Vagina (tissue), 2 donors: ENCODE measurements at places on chromosomes 1 and 21. TPM values are rescaled to one million over a fixed set of nuclear protein-coding genes. Genes with fewer than 3 reads are reported as not detected.

DYNLT5 gene
- total RNA-seq, result 0.98 TPM

KLHDC9 gene
- 9.3 TPM for total RNA-seq

SFN gene
- 406 TPM for total RNA-seq

GRCh38 chr1:170520601-170521000 lies 11.4 kb upstream of the GORAB start:
- no peak for DNase-seq
- H3K4me1 ChIP-seq, result peaks cover 7% of the 10 kb centered on the region
- no peak overlapping the region for H3K4me3 ChIP-seq
- no peaks in the 10 kb centered on the region for H3K36me3 ChIP-seq
- no peak overlapping the region for H3K27ac ChIP-seq

DNA sequence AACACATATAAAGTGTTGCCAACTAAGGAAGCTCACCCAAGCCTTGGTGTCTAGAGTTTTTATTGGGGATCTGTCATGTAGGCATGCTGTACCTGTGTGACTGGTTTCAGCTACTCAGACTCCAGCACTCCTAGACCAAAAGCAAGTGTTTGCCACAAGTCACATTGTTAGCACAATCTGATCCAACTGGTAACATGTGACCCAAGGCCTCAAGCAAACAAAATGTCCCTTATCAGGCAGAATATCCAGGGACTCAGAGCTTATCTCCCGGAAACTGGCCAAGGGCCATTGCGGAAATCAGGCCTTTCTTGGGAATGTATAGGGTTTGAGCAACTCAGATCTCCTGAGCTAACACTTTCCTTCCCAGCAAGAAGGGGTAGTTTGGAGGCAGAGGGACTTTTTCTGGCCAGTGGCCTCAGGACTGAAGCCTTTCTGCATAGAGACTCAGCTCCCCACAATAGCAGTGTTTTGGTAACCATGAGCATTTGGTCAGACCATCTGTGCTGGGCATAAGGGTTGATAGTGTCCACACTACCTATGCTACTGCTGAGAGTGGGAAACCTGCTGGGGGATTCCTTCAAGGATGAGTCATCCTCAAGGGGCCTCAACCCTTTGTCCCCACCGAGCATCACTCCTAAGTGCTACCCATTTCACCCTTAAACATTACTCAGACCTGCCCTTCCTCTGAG lies 29.6 kb downstream of the NHLH2 start:
- no peak for DNase-seq
- no peaks in the 10 kb centered on the region for H3K36me3 ChIP-seq
- no peak overlapping the region for H3K4me3 ChIP-seq
- H3K27ac ChIP-seq, result no peak overlapping the region
- H3K4me1 ChIP-seq, result peaks cover 30% of the 10 kb centered on the region
- H3K27me3 ChIP-seq, result no peaks in the 10 kb centered on the region

DNA sequence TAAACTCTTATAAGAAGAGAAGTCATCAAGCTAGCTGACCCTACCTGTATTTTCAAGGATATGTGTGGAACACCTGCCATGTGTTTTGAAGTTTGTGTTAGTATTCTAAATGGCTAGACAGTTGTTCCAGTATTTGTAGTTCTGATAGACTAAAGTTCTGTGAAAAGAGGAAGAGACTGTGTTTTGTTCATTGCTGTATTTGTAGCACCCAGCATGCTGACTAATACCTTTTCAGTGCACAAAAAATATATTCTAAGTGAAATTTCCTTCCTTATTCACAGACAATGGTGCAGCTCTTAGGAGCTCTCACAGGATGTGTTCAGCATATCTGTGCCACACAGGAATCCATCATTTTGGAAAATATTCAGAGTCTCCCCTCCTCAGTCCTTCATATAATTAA lies 8.2 kb upstream of the METTL18 start:
- no peak for DNase-seq
- no peaks in the 10 kb centered on the region for H3K4me1 ChIP-seq
- H3K27me3 ChIP-seq, result no peaks in the 10 kb centered on the region
- H3K36me3 ChIP-seq, result no peaks in the 10 kb centered on the region

DNA sequence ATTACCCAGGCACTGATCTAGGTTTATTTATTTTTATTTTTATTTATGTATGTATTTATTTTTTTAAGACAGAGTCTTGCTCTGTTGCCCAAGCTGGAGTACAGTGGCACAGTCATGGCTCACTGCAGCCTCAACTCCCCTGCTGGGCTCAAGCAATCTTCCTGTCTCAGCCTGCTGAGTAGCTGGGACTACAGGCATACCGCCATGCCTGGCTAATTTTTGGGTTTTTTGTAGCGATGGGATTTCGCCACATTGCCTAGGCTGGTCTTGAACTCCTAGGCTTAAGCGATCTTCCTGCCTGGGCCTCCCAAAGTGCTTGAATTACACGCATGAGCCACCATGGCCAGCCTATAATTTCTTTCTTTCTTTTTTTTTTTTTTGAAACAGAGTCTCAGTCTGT lies 9.4 kb downstream of the PHACTR4 start:
- H3K27me3 ChIP-seq, result no peaks in the 10 kb centered on the region
- H3K27ac ChIP-seq, result no peak overlapping the region
- H3K4me3 ChIP-seq, result no peak overlapping the region
- peaks cover 20% of the 10 kb centered on the region for H3K4me1 ChIP-seq

- H3K4me3 ChIP-seq, result no peak overlapping the region
- H3K4me1 ChIP-seq, result peaks cover 38% of the 10 kb centered on the region
- no peaks in the 10 kb centered on the region for H3K36me3 ChIP-seq
- no peak overlapping the region for H3K27ac ChIP-seq
These were observed 200.0 kb downstream of the TOMM20 start for GRCh38 chr1:234928642-234929041.

- no peaks in the 10 kb centered on the region for H3K36me3 ChIP-seq
- no peak for DNase-seq
- H3K27me3 ChIP-seq, result no peaks in the 10 kb centered on the region
- no peak overlapping the region for H3K4me3 ChIP-seq
- no peaks in the 10 kb centered on the region for H3K4me1 ChIP-seq
These were observed 18.2 kb upstream of the LHX4 start for GRCh38 chr1:180211860-180212229.

DNA sequence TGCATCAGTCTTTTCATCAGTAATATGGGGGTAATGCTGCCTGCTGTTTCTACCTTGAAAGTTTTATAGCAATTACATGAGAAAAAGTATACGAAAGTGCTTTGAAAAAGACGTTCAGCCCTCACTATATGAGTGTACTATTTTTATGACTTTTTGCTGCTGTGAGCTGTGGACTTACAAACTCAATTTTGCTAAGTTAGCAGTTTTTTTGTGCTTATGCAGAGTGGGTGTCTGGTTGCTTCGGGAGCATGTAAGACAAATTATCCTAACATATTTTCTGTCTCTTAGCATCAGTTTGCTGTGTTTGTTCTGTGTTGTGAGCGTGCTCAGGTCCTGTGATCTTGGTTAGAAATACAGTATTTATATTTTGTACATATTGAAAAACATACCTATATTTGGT lies 109.7 kb downstream of the CACNA1E start:
- no peaks in the 10 kb centered on the region for H3K4me1 ChIP-seq
- no peak for DNase-seq
- H3K27me3 ChIP-seq, result no peaks in the 10 kb centered on the region
- no peak overlapping the region for H3K27ac ChIP-seq

DNA sequence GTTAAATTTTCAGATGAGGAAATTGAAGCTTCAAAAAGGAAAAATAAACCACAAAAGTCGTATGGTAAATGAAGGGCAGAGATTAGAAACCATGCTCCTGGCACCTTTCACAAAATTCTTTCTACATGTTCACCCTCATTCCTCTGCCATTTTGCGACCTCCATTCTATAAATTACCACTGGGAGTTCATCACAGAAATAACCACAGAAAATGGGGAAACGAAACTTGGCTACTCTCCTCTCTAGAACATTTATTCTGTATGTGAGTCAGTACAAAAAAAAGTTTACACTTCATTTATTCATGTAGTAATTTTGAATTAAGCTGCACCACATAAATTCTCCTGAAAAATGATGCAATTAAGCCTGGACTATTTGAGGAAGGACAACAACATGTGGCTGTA lies 320.9 kb upstream of the C1orf87 start:
- no peaks in the 10 kb centered on the region for H3K36me3 ChIP-seq
- H3K4me3 ChIP-seq, result no peak overlapping the region
- H3K27me3 ChIP-seq, result no peaks in the 10 kb centered on the region
- DNase-seq, result no peak

DNA sequence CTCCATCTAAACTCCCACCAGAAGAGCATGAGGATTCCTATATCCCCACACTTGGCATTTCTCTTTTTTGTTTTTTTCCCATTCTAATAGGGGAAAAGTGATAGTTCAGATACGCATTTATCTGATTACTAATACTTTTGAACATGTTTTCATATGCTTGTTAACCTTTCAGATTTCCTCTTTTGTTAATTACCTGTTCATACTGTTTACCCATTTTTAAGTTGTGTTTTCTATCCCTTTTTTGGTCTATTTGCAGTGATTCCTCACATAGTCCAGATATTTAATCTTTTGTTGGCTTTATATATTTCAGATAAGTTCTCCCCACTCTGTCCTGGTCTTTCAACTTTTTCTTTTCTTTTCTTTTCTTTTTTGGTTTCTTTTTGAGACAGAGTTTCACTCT lies 13.6 kb upstream of the PIGK start:
- H3K27me3 ChIP-seq, result no peaks in the 10 kb centered on the region
- no peaks in the 10 kb centered on the region for H3K4me1 ChIP-seq
- H3K27ac ChIP-seq, result no peak overlapping the region

DNA sequence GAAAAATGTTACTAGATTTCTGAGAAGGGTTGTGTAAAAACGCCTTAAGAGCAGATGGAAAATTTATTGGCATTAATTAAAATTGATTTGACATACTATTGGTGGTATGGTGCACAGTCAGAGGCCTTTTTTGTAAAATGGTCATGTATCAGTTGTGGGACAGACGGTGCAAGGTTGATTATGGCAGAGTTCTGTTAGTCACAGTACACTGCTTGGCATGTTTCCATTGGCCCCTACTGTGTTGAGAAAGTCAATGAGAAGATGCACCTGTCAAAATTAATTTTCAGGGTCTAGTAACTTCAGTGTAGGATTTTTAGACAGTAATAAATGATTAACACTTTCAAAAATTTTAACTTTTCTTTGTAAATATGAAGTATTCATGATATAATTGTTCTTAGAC lies 4.4 kb downstream of the B3GALT2 start:
- H3K4me3 ChIP-seq, result no peak overlapping the region
- peaks cover 29% of the 10 kb centered on the region for H3K4me1 ChIP-seq
- H3K27ac ChIP-seq, result no peak overlapping the region
- no peaks in the 10 kb centered on the region for H3K36me3 ChIP-seq
- H3K27me3 ChIP-seq, result no peaks in the 10 kb centered on the region
- no peak for DNase-seq

DNA sequence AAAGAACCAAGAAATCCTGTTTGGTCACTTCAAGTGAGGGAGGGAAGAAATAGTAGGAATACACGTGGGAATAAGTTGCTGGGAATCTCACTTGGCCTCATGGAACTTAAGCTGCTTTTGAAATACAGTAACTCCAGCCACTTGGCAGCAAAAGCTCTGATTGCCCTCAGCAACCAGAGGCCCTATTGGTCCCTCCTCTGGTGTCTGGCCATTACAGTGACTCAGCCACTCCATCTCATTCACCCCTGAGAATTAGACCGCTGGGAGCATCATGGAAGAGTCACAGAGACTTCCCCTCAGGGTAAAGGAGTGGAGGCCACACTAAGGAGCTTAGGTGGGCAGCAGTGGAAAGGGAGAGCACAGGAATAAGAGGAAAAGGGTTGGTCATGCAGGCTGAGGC lies 99.6 kb downstream of the ELAVL4 start:
- no peaks in the 10 kb centered on the region for H3K4me1 ChIP-seq
- no peak overlapping the region for H3K27ac ChIP-seq
- H3K27me3 ChIP-seq, result no peaks in the 10 kb centered on the region
- no peak overlapping the region for H3K4me3 ChIP-seq

GRCh38 chr1:25131794-25132193 lies 100.5 kb downstream of the SYF2 start:
- no peaks in the 10 kb centered on the region for H3K4me1 ChIP-seq
- H3K27ac ChIP-seq, result no peak overlapping the region
- DNase-seq, result peak; percentile 52
- H3K4me3 ChIP-seq, result no peak overlapping the region

- peaks cover 12% of the 10 kb centered on the region for H3K4me1 ChIP-seq
- H3K27ac ChIP-seq, result no peak overlapping the region
- H3K36me3 ChIP-seq, result no peaks in the 10 kb centered on the region
- H3K27me3 ChIP-seq, result no peaks in the 10 kb centered on the region
- DNase-seq, result no peak
These were observed 5.7 kb upstream of the TMEM167B start for GRCh38 chr1:109084563-109085517.

DNA sequence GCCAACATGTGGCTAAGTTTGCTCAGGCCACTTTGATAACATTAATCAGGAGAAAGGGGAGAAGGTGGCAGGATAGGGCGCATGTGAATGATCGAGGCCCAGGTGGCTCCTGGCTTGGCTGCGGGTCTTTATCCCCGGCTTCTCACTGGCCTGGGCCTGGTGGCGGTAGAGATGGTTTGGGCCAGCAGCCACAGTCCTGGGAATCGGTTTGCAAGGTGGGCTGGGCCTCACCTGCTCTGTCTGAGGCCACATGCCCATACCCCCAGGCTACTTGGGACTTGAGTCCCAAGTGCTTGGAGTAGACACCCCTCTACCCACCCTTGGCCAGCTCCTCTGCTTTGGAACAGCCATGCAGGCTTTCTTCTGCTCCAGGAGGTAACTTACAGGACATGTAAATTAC lies 49.7 kb upstream of the DISP3 start:
- no peak for DNase-seq
- H3K27me3 ChIP-seq, result no peaks in the 10 kb centered on the region
- H3K4me3 ChIP-seq, result no peak overlapping the region
